Airway epithelial cell (primary cell): ENCODE measurements at places on chromosomes 6 and 20. TPM values are rescaled to one million over a fixed set of nuclear protein-coding genes. Genes with fewer than 3 reads are reported as not detected.

The KPNA5 gene
- total RNA-seq, result 3.5 and 3.9 TPM in 2 replicates

The LIME1 gene
- total RNA-seq, result 6.3 and 10.9 TPM in 2 replicates

The CDYL gene
- total RNA-seq, result 13.5 and 14.8 TPM in 2 replicates

The EYA4 gene
- total RNA-seq, result 1.4 and 3.9 TPM in 2 replicates

The PM20D2 gene
- 12.2 and 12.8 TPM in 2 replicates for total RNA-seq

The CAGE1 gene
- 0.07 and 0.37 TPM in 2 replicates for total RNA-seq

The ZCCHC3 gene
- total RNA-seq, result 13.0 and 14.3 TPM in 2 replicates

The PBOV1 gene
- total RNA-seq, result not detected in 2 replicates

The SNAP25 gene
- 0.33 TPM in 1 of 2 replicates, not detected in the other for total RNA-seq

The HMGCLL1 gene
- total RNA-seq, result not detected in 2 replicates

The SIRPB2 gene
- total RNA-seq, result 0.23 and 0.49 TPM in 2 replicates

The EMILIN3 gene
- under 0.01 TPM in 1 of 2 replicates, not detected in the other for total RNA-seq

The RNF114 gene
- 115 and 123 TPM in 2 replicates for total RNA-seq

The HLA-DOA gene
- 0.07 TPM in 1 of 2 replicates, not detected in the other for total RNA-seq

The ELOVL2 gene
- total RNA-seq, result under 0.01 TPM in 1 of 2 replicates, not detected in the other

The KCNG1 gene
- total RNA-seq, result 23.8 and 24.0 TPM in 2 replicates

The ANGPT4 gene
- not detected in 2 replicates for total RNA-seq

The PRL gene
- not detected in 2 replicates for total RNA-seq

The CLVS2 gene
- 0.14 TPM in 1 of 2 replicates, not detected in the other for total RNA-seq

The OR12D3 gene
- total RNA-seq, result not detected in 2 replicates

The TREML1 gene
- total RNA-seq, result not detected in 2 replicates

The OVOL2 gene
- 15.6 and 16.8 TPM in 2 replicates for total RNA-seq

The GFRA4 gene
- total RNA-seq, result not detected in 2 replicates

The PFDN4 gene
- 47.7 and 74.0 TPM in 2 replicates for total RNA-seq

The MAP7 gene
- total RNA-seq, result 22.4 and 23.6 TPM in 2 replicates

The MAP3K5 gene
- total RNA-seq, result 8.8 and 8.9 TPM in 2 replicates

The OPRL1 gene
- total RNA-seq, result 0.28 and 1.6 TPM in 2 replicates

The MROH8 gene
- total RNA-seq, result 0.07 and 1.2 TPM in 2 replicates

The TGM3 gene
- total RNA-seq, result 0.14 and 0.35 TPM in 2 replicates

The SLPI gene
- 466 and 502 TPM in 2 replicates for total RNA-seq

The UNC5CL gene
- 0.19 and 0.28 TPM in 2 replicates for total RNA-seq

The BCAS4 gene
- total RNA-seq, result 12.8 and 20.3 TPM in 2 replicates

The IL20RA gene
- total RNA-seq, result 3.7 and 3.8 TPM in 2 replicates

The FAM83C gene
- 1.2 and 3.2 TPM in 2 replicates for total RNA-seq

The GLP1R gene
- total RNA-seq, result not detected in 2 replicates

The BACH2 gene
- total RNA-seq, result 0.14 and 0.28 TPM in 2 replicates

The CST8 gene
- total RNA-seq, result not detected in 2 replicates
